Activated T-helper 2 cell treated with anti-CD3 and anti-CD28 coated beads, Interferon-gamma antibody, Interleukin-2, Interleukin-4, amounts not matched to agents 10 μg/mL and 5 μg/mL and 100 μg/mL, durations not matched to agents 14 hours and 24 hours and 36 hours (primary cell): ENCODE measurements at places on chromosomes 7 and 10. TPM values are rescaled to one million over a fixed set of nuclear protein-coding genes. Genes with fewer than 3 reads are reported as not detected.

The TCAF2 gene
- total RNA-seq = 37.0 and 38.6 TPM in 2 replicates

DNA sequence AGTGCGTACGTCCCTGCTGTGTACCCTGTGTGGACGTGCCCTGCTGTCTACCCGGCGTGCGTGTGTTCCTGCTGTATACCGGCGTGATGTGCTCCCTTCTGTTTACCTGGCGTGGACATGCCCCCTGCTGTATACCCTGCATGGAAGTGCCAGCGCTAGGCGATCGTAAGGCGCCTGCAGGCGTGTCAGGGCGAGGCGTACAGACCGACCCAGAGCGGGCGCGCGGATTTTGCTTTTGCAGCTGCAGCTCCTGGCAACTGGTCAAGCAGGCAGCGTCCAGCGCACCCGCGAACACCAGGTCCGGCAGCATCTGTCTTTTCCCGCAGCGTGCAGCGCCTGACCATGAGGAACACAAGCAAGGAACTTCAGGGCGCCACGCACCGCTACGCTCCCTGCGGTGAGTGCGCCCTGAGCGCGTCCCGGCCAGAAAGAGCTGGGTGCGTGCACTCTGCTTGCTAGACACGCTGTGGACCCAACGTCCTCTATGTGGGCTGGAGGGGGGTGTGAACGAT is 680 bp downstream of the C7orf57 start:
- no peak for DNase-seq

- peak; percentile 75 for DNase-seq
These were observed 20.7 kb upstream of the ZMIZ1 start for GRCh38 chr10:79047875-79048638.

GRCh38 chr10:30857803-30858202 is 173.9 kb downstream of the ZNF438 start:
- no peak for DNase-seq

DNA sequence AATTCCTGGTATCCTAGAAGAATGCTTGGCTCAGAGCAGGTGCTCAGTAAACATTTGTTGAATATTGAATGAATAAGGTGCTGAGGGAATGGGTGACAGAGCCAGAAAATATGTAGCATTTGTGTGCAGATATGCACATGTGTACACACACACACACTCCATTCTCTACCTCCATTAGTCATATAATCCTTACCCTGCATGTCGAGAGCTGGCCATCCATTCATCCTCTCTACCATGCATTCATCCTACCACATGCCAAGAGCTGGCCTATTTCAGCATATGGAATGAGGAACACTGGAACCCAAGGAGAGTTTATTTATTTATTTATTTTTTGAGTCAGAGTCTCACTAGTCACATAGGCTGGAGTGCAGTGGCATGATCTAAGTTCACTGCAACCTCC is 284.8 kb downstream of the PLXNA4 start:
- no peak for DNase-seq
